GM23338 (cell line): ENCODE measurements at places on chromosomes 3 and 15. TPM values are rescaled to one million over a fixed set of nuclear protein-coding genes. Genes with fewer than 3 reads are reported as not detected.

GRCh38 chr3:53129344-53129743 is 891 bp downstream of the RFT1 start:
- peaks cover 4% of the 10 kb centered on the region for H3K4me1 ChIP-seq
- DNase-seq, result no peak
- no peaks in the 10 kb centered on the region for H3K27me3 ChIP-seq

DNA sequence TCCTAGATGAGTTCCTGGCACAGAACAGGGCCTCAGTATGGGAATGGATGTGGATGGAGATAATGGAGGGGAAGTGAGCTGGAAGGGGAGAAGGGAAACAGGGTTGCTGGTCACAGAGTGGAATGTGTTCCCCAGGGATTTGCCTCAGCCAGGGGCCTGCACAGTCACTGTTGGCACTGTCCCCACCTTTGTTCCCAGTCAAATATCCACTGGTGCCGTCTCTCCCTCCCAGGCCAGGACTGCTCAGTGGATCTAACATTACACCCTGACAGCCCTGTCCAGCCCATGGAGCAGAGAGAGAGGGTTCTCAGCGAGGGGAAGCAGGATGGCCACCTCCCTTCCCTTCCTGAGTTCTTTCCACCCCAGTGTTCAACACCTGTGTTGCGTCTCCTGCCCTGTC is 1.5 kb upstream of the PPP1R2 start:
- no peak overlapping the region for H3K4me3 ChIP-seq
- H3K36me3 ChIP-seq, result no peaks in the 10 kb centered on the region
- peaks cover 33% of the 10 kb centered on the region for H3K27me3 ChIP-seq
- H3K4me1 ChIP-seq, result peaks cover 51% of the 10 kb centered on the region

DNA sequence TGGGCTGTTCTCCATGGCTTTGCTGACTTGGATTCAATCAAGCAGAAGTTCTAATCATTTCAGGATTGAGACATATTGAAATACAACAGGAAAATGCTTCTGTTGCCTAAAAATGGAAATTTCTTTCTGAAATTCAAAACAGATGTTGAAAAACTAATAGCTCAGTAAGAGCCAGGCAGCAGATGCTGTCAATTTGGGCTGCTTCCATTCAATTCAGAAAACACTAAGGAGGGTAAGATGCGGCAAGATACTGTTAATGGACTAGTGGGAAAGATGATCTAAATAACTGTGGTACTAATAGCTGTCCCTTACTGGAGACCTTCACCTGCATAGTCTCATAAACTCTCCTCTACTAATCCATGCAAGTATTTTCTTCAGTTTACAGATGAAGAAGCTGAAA is 53.5 kb downstream of the DGKG start:
- no peak overlapping the region for H3K27ac ChIP-seq
- H3K36me3 ChIP-seq, result no peaks in the 10 kb centered on the region
- no peaks in the 10 kb centered on the region for H3K27me3 ChIP-seq
- no peak for DNase-seq
- peaks cover 11% of the 10 kb centered on the region; the same call in 1 of the 2 replicates for H3K4me1 ChIP-seq
- no peak overlapping the region for H3K4me3 ChIP-seq

- H3K27ac ChIP-seq, result no peak overlapping the region
- H3K4me1 ChIP-seq, result no peaks in the 10 kb centered on the region
- DNase-seq, result no peak
- H3K36me3 ChIP-seq, result peaks cover 26% of the 10 kb centered on the region
These were observed 8.5 kb downstream of the RPAP1 start for GRCh38 chr15:41535544-41535943.

DNA sequence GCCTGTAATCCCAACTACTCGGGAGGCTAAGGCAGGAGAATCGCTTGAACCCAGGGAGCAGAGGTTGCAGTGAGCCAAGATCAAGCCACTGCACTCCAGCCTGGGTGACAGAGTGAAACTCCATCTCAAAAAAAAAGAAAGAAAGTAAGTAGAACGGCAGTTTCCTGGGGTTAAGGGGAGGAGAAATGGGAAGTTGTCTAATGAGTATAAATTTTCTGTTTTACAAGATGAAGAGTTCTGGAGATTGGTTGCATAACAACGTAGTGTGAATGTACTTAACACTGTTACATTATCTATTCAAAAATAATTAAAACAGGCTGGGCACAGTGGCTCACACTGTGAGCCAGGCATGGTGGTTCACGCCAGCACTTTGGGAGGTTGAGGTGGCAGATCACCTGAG is 45.4 kb downstream of the GRK7 start:
- no peaks in the 10 kb centered on the region for H3K4me1 ChIP-seq
- H3K27ac ChIP-seq, result no peak overlapping the region
- no peak overlapping the region for H3K4me3 ChIP-seq
- H3K36me3 ChIP-seq, result no peaks in the 10 kb centered on the region; the same call in 1 of the 2 replicates
- no peaks in the 10 kb centered on the region for H3K27me3 ChIP-seq

Gene SIDT1
- polyA plus RNA-seq, result not detected in 2 replicates

Gene HPS3
- polyA plus RNA-seq, result 40.9 and 41.7 TPM in 2 replicates

Gene GCSAM
- 0.73 and 0.86 TPM in 2 replicates for polyA plus RNA-seq
